A673 (cell line): ENCODE measurements at places on chromosomes 7 and 10. TPM values are rescaled to one million over a fixed set of nuclear protein-coding genes. Genes with fewer than 3 reads are reported as not detected.

DNA sequence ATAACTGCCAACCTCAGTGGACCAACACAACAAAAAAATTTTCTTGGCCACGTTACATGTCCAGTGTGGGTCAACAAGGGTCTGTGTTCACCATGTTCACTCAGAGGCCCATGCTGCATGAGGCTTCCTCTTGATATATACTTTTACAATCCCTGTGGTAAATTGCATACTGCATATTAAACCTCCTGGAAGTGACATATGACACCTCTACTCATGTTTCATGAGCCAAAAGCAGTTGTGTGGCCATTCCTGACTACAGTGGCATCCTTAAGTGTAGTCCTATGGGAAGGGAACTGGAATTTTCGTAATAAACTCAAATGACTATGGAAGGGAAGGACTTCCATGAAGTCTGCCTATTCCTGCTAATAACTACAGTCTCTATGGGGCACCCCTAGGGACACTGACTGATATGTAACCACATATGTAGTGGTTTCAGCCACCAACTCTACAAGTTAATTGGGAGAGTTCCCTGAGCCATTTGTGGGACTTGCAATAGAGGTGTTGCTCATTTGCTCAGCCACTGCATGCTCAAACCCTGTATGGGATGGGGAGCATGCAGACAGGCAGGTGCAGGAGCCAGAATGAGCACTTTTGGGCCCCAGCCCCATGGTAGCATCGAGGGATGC lies 9.7 kb downstream of the DYNC1I1 start:
- H3K4me1 ChIP-seq: no peaks in the 10 kb centered on the region
- H3K4me3 ChIP-seq: no peak overlapping the region
- H3K36me3 ChIP-seq: no peaks in the 10 kb centered on the region
- no peak for DNase-seq
- H3K27me3 ChIP-seq: no peaks in the 10 kb centered on the region

The AOAH gene
- not detected in 2 replicates for total RNA-seq

GRCh38 chr10:86979977-86980448 lies 11.7 kb downstream of the ADIRF start:
- peaks cover 5% of the 10 kb centered on the region for H3K4me1 ChIP-seq
- no peak for DNase-seq
- no peak overlapping the region for H3K27ac ChIP-seq
- no peaks in the 10 kb centered on the region for H3K27me3 ChIP-seq

GRCh38 chr10:109744020-109744419 lies 179.3 kb downstream of the XPNPEP1 start:
- H3K27me3 ChIP-seq: no peaks in the 10 kb centered on the region
- no peaks in the 10 kb centered on the region for H3K36me3 ChIP-seq
- H3K27ac ChIP-seq: no peak overlapping the region

- DNase-seq: no peak
- H3K27me3 ChIP-seq: no peaks in the 10 kb centered on the region
- no peak overlapping the region for H3K4me3 ChIP-seq
- H3K27ac ChIP-seq: no peak overlapping the region
Observed at GRCh38 chr10:4162571-4163286, 377.7 kb upstream of the KLF6 start.

DNA sequence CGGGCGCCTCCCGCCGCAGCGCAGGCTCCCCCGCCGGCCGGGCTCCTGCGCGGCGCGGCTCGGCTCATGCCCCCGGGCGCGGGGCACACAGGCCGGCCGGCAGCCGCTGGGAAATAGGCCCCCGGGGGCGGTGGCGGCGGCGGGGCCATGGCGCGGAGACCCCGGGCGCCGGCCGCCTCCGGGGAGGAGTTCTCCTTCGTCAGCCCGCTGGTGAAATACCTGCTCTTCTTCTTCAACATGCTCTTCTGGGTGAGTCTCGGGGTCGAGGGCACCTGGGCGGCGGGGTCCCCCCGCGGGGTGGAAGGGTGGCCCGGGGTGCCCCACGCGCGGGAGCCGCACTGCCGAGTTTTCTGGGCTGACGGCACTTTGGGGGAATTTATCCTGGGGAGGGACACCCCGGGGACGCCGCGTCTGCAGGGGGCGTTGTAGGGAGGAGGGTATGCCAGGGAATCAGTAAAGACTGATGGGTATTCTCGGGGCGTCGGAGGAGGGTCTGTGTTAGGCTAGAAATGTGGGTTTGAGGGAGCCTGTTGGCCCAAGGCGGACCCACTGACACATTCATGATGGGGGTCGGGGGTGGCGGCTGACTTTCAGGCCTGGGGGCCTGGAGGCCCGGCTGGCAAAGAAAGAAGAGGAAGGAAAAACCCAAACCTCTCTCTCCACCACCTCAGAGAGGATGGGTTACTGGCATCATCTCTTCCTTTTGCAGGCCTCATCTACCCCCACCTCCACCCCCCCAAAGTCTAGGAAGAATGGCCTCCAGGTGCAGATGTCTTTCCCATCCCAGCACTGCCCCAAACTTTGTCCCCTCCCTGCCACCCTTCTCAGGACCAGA lies 544 bp downstream of the TSPAN33 start:
- no peak overlapping the region for H3K27ac ChIP-seq
- H3K4me3 ChIP-seq: peak overlapping the region; percentile 58
- no peak for DNase-seq
- peaks cover 16% of the 10 kb centered on the region for H3K27me3 ChIP-seq
- H3K36me3 ChIP-seq: no peaks in the 10 kb centered on the region

DNA sequence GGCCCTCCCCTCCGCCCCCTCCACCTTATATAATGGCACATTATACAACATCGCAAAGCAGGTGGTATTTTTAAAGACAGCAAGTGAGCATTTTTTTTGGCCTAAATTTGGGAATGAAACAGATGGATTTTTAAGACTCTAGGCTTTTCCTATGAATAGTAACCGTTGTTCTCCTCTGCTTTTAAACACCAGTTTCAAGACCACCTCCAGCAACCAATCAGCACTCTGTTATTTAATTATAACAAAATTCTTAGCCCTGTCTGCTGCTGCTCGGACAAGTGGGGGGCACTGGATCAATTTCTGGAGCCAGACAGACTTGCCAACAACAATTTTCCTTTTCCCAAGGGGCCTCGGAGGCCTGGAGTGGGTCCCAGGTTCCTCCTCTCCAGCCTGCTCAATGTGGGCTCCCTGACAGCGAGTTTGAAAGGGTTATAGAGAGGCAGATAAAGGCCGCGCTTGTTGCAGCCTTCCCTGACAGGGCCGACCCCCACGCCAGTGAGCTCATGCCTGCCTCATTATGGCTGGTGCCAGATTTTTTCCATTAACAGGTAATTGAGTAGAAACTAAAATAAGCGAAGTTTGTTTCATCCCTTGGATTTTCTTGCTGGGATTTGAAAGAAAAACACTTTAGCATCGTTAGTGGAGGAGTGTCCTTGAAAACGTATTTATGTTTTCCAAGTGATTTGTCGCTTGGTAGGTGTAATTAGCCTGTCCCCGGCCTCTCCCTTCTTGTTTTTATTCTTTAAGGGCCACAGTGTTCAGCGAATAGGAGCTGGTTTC lies 227.3 kb downstream of the TCF7L2 start:
- no peaks in the 10 kb centered on the region for H3K4me1 ChIP-seq
- H3K4me3 ChIP-seq: no peak overlapping the region
- H3K27me3 ChIP-seq: no peaks in the 10 kb centered on the region
- H3K27ac ChIP-seq: no peak overlapping the region
- DNase-seq: no peak

GRCh38 chr7:6436385-6436685 lies 11.4 kb downstream of the DAGLB start:
- DNase-seq: no peak
- H3K27ac ChIP-seq: no peak overlapping the region
- H3K4me1 ChIP-seq: peaks cover 3% of the 10 kb centered on the region
- no peaks in the 10 kb centered on the region for H3K27me3 ChIP-seq
- no peaks in the 10 kb centered on the region for H3K36me3 ChIP-seq

- no peaks in the 10 kb centered on the region for H3K36me3 ChIP-seq
- no peak for DNase-seq
- no peak overlapping the region for H3K27ac ChIP-seq
- H3K27me3 ChIP-seq: no peaks in the 10 kb centered on the region
- no peaks in the 10 kb centered on the region for H3K4me1 ChIP-seq
- H3K4me3 ChIP-seq: no peak overlapping the region
Observed at GRCh38 chr10:61197057-61197456, 253.1 kb upstream of the RHOBTB1 start.

The GRID1 gene
- not detected in 2 replicates for total RNA-seq

DNA sequence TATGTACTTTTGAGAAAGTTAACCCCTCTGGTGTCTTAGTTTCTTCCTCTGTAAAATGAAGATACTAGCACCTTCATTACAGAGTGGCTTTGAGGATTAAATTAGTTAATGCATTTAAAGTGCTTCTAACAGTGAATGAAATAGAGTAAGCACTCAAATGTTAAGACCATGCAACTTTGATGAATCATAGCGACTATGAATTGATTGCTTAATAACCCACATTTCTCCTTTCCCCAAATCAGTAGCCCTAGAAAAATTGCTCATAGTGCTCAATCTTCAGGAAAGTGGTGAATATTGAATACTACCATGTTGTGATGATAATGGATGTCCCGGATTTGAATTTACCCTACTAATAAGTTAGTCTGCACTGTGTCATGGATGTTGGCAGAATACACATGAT lies 48.1 kb downstream of the CD36 start:
- no peaks in the 10 kb centered on the region for H3K4me1 ChIP-seq
- no peak for DNase-seq
- no peaks in the 10 kb centered on the region for H3K27me3 ChIP-seq

GRCh38 chr10:51667678-51668335 lies 31.6 kb downstream of the CSTF2T start:
- H3K4me1 ChIP-seq: peaks cover 4% of the 10 kb centered on the region
- no peak overlapping the region for H3K4me3 ChIP-seq
- H3K27me3 ChIP-seq: no peaks in the 10 kb centered on the region
- no peak overlapping the region for H3K27ac ChIP-seq
- no peaks in the 10 kb centered on the region for H3K36me3 ChIP-seq

GRCh38 chr10:117781216-117781831 lies 238.8 kb downstream of the EMX2 start:
- no peak overlapping the region for H3K27ac ChIP-seq
- peaks cover 28% of the 10 kb centered on the region for H3K27me3 ChIP-seq
- no peaks in the 10 kb centered on the region for H3K36me3 ChIP-seq
- H3K4me3 ChIP-seq: no peak overlapping the region
- no peaks in the 10 kb centered on the region for H3K4me1 ChIP-seq

The RPA3 gene
- total RNA-seq: 61.4 and 72.8 TPM in 2 replicates

DNA sequence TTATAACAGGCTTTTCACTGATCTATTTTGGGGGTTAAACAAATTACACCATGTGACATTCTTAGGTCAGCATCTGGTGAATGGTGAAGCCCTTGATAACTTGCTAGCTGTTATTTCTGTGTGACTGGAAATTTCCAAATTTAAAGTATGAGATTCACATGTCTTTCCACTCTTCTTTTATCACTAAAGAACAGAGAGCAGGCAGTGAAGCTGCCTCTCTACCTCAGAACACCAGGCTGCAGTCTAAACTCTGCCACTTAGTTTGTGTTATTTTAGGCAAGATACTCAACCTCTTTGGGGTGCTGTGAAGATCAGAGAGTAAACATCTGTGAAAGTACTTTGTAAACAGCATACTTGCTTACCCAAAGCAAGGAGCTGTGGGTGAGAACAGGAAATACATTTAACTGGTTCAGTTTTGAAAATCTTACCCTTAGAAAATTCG lies 15.5 kb upstream of the SP4 start:
- no peaks in the 10 kb centered on the region for H3K36me3 ChIP-seq
- H3K27me3 ChIP-seq: no peaks in the 10 kb centered on the region
- no peak for DNase-seq
- no peak overlapping the region for H3K27ac ChIP-seq

The NPFFR1 gene
- 0.02 TPM in 1 of 2 replicates, not detected in the other for total RNA-seq

The TCERG1L gene
- 16.3 and 18.4 TPM in 2 replicates for total RNA-seq

DNA sequence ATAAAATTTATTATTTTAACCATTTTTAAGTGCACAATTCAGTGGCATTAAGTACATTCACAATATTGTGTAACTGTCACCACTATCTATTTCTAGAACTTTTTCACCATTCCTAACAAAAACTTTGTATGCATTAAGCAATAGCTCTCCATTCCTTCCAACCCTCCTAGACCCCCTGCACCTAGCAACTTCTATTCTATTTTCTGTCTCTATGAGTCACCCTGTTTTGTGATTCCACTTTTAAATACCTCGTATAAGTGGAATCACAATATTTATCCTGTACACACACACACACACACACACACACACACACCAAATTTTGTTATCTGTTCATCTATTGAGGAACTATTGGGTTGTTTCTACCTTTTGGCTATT lies 89.2 kb downstream of the ARID5B start:
- H3K4me1 ChIP-seq: peaks cover 69% of the 10 kb centered on the region
- no peaks in the 10 kb centered on the region for H3K27me3 ChIP-seq
- no peak for DNase-seq
- no peak overlapping the region for H3K4me3 ChIP-seq
- no peak overlapping the region for H3K27ac ChIP-seq
- H3K36me3 ChIP-seq: no peaks in the 10 kb centered on the region

The SLC29A3 gene
- total RNA-seq: 6.1 and 6.6 TPM in 2 replicates

The HDAC9 gene
- total RNA-seq: 28.3 and 31.9 TPM in 2 replicates

DNA sequence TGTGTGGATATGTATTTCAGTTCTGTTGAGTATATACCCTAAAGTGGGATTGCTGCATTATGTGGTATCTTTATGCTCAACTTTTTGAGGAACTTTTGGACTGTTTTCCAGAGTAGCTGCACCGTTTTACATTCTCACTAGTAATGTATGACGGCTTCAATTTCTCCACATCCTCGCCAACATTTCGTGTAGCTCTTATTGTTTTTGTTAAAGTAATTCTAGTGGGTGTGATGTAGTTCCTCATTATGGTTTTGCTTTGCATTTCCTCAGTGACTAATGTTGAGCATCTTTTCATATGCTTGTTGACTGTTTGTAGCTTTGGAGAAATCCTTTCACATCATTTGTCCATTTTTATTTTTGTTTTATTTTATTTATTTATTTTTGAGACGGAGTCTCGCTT lies 4.5 kb downstream of the STMP1 start:
- H3K27ac ChIP-seq: no peak overlapping the region
- no peak overlapping the region for H3K4me3 ChIP-seq
- no peak for DNase-seq

The AS3MT gene
- total RNA-seq: 4.8 and 5.2 TPM in 2 replicates
